ENCODE measurements at places on chromosomes 7 and 10.

DNA sequence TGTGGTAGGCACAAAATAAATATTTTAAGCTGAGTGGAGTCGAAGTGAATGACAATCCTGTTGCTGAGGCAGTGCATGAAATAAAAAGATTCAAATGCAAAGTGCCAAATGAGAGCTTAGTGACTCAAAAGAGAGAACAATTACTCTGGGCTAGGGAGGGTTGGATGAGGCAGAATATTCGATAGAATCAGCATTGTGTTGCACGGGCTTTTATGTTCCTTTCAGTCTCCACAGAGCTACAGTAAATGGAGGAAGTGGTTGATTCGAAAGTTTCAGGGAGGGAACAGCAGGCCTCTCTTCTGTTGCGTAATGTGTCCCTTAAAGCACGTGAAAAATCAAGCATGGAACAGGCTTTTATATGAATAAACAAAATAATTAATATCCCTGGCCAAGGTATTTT is 599.3 kb upstream of the CELF2 start:
- no peak for DNase-seq

GRCh38 chr10:61822781-61823230 is 78.7 kb upstream of the ARID5B start:
- no peak for DNase-seq

DNA sequence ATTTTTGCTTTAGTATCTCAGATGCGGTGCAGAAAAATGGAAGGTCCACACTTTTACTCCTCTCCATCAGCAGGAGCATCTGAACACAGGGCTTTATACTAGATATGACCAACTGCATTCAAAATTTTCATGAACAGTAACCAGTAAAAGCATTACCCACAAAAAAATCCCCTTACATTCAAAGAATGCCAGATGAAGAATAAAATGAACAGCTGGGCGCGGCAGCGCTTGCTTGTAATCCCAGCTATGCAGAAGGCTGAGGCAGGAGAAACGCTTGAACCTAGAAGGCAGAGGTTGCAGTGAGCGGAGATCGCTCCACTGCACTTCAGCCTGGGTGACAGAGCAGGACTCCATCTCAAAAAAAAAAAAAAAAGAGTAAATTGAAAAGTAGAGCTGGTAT is 3.1 kb downstream of the SAR1A start:
- no peak for DNase-seq

GRCh38 chr7:33093266-33093665 is 15.9 kb downstream of the RP9 start:
- DNase-seq, result no peak

- DNase-seq, result no peak
Measured at GRCh38 chr7:156196649-156197048, 384.4 kb upstream of the SHH start.

DNA sequence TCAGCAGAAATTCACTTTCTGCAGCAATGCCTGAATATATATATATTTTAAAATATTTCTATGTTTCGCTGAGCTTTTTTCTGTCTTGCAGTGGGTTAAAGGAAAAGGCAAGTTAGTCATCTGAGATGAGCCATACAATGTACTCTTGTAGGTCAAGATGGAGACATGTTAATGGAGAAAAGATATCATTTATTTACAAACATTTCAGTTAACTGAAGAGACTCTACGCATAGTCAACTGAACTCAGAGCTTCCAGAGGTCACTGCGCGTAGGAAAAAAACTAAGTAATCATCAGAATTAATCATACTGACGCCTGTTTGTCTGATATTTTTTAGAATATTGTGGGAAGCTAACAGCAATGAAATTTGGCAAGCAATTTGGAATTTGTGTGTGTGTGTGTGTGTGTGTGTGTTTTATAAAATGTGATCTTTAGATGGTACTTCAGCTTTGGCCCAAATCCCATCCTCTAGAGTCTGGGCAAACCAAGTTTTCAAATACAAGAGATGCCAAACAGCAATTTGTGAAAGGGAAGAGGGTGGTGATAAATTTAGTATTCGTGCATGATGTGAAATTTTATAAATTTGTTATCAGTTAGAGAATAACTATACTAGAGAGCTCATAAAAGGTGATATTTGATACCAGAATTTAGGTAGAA is 193.9 kb upstream of the AGR3 start:
- no peak for DNase-seq

DNA sequence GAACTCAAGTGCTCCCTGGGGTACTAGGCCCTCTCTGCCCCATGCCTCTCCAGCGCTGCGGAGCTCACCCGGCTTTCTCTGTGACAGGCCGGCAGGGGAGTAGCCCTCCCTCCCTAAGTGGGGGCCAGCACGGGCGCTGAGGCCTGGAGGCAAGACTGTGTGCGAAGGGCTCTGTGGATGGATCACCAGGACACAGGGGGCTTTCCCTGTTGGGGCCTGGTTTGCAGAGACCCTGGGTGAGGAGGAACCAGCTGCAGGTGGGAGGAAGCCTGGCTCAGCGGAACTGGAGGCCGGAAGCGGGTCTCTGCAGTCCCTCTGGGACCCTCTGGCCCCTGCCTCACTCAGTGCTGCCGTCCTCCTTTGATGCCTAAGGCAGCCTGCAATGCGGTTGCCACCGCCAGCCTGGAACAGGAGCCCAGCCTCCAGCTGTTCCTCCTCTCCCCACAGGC is 106.0 kb downstream of the CYTH3 start:
- DNase-seq, result no peak

GRCh38 chr7:80601999-80602398 is 36.4 kb upstream of the CD36 start:
- no peak for DNase-seq

DNA sequence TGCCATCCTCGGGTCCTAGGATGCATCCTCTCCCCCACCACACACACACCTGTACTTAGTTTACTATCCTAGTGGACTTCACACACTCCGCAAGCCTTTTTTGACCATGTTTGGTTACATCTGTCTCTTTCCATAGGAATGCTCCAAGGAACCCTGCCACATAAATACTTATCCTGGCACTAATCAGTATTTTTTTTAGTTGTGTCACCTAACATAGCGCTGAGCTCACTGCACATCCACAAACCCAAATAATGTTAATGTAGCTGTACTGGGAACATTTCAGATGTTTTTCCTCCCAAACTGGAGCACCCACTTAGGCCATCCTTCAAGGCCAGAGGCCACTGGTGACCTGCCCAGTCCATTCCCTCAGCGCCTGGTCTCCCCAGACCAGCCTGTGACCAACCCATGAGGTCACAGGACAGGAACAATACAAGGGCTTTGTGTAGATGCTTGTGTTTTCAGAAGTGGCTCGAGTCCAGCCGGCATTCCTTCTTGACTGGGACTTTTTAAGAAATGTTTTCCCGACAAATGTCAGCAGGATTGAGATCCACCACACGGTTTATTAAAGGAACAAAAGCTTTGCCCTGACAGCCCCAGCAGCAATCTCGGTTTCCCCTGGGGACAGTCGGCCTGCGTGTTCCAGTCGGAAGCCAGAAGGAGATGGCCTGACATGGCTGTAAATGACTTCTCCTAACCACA is 181.4 kb downstream of the JCAD start:
- DNase-seq, result no peak

- no peak for DNase-seq
Measured at GRCh38 chr7:121278120-121279021, 50.4 kb upstream of the WNT16 start.

GRCh38 chr7:158175779-158176178 is 411.8 kb downstream of the PTPRN2 start:
- DNase-seq, result no peak

DNA sequence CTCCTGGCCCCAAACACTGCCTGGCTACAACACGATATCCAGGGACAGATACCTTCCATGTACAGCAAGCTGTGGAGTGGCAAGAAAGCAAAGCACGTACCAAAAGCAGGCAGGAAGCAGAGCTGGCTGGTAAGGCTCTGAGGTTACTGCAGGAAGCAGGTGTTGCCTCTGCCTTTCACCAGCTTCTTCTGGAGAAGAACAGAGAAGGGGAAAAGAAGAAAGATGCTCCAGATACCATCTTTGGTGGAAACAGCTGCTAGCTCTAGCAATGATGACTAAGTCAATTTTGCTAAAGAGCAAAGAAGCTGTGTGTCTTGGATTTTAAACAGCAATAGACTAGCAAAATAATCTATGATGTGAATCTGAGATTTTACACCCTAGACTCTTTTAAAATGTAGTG is 34.9 kb upstream of the PRSS1 start:
- no peak for DNase-seq

- DNase-seq, result no peak
Measured at GRCh38 chr7:17311952-17312351, 13.5 kb downstream of the AHR start.

- no peak for DNase-seq
Measured at GRCh38 chr7:101833799-101834198, 16.4 kb downstream of the CUX1 start.

DNA sequence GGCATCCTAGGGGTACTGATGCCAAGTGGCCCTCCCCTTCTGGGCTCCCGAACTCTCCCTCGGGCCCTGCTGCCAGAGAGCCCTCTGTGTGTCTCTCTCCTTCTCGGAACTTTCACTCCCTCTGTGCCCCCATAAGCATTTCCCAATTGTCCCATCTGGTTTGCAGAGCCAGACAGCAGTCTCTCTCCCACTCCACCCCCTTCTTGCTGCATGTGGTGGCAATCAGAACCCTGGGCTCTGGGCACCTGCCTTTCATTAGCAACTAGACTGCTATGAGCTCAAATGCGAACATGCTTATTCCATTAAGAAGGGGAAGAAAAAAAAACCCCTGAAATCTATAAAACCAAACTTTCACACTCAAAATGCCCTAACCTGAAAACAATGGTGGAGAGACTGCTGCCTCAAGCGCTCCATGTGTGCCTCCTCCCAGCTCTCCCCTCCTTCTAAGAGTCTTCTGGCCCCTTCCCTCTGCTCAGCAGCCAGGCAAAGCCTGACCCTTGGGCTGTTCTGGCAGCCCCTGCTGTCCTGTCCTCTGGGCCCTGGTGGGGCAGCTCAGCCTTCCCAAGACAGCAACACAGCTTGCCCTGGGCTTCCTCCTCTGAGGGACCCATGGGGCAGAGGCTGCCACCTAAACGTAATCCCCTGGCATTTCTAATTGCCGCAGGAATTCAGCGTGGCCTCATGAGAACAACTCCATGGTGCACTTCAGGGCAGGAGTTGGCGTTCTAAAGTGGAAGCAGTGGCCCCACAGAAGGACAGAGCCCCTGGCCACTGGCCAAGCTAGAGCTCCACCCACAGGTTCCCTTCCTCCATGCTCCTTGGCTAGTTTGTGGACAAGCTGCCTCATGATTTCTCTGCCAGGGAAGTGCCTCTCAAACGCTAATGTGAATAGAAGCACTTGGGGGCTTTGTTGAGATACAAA is 415.4 kb downstream of the PLXNA4 start:
- no peak for DNase-seq

GRCh38 chr7:101650579-101651081 is 21.5 kb upstream of the MYL10 start:
- DNase-seq, result no peak

- no peak for DNase-seq
Measured at GRCh38 chr7:37527109-37527508, 78.4 kb upstream of the ELMO1 start.

DNA sequence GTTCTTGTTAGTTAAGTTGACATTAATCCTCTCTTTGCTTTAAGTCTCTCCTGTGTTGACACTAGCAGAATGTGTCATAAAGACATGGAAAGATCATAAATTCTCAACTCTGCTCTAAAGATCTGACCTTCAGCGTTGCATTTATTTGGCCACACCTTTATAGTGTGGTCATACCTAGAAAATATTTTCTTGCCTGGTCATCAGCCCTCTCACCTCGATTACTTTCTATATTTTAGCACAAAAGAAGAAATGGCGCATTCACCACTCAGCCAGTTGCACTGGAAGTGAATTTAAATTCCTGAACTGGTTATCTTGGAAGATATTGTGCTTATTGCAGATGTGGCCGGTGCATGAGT is 96.7 kb upstream of the PDCD4 start:
- no peak for DNase-seq

DNA sequence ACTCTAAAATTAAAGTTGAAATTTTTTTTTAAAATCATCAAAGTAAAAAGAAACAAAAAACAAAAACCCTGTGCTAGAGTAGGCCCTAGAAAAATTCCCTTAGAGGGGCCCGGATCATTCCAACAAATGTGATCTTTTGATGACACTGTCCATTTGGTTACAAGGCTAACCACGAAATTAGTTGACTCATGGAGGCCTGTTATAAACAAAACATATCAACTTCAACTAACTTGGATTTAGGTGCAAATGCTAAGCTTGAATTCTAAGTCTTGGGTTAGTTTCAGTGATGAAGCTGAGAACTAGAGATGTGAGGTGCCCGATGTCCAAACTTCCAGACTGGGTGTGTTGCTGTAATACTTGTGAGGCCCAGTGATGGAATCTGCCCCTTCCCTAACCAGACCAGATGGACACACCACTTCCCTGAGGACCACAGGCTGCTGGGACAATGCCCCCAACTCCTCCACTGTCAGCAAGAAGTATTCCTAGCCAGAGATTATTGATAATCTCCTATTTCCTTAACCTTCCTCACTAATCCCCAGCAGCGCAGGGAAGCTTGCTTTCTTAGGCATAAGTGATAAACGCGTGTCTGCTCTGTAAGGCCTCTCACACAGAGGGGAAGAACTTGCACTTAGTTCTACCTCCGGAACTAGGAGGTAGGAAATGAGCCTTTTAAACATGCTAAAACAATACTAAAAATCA is 108.7 kb downstream of the RAPGEF5 start:
- no peak for DNase-seq

DNA sequence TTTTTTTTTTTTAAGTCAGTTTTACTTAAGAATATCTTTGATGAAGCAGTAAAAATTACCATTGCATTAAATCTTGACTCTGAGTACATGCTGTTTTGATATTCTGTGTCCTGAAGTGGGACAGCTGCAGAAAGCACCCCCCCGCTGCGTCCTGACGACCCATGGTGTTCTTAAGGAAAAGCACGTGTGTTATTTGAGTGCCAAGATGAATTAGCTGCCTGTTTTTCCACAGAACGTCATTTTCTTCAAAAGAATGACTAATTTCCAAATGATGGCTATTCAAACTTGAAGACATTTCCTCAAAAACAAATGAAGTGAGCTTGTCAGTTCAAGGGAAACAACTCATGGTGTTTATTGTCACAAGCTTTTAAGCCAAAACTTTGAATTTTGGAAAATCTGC is 45.9 kb downstream of the CREM start:
- no peak for DNase-seq

- no peak for DNase-seq
Measured at GRCh38 chr7:41942468-41943093, 239.7 kb upstream of the INHBA start.

DNA sequence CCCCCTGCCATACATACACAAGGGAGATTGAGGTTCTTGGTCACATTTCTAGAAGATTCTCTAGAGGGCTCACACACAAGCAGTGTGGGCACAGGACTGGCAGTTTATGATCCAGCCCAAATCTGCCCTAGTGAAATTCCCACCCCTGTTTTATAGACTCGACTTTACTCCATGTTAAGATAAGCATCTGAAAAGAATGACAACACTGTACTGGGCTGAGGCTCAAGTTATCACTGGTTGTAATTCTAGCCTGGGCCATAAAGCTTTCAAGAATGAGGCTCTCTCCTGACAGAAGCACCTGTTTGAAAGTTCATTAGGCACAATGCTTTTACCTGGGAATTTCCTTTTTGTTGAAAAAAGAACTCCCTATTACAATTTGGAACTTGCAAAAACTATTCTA is 195.6 kb upstream of the GLI3 start:
- no peak for DNase-seq

- no peak for DNase-seq
Measured at GRCh38 chr7:10238641-10239040, 735.0 kb upstream of the PHF14 start.

GRCh38 chr7:526460-527034 is 6.9 kb upstream of the PDGFA start:
- no peak for DNase-seq

- DNase-seq, result no peak
Measured at GRCh38 chr7:150793569-150794238, 6.5 kb downstream of the TMEM176B start.

GRCh38 chr10:59337201-59337652 is 25.1 kb downstream of the FAM13C start:
- DNase-seq, result no peak
